ENCODE measurements at places on chromosomes 1 and 21.

DNA sequence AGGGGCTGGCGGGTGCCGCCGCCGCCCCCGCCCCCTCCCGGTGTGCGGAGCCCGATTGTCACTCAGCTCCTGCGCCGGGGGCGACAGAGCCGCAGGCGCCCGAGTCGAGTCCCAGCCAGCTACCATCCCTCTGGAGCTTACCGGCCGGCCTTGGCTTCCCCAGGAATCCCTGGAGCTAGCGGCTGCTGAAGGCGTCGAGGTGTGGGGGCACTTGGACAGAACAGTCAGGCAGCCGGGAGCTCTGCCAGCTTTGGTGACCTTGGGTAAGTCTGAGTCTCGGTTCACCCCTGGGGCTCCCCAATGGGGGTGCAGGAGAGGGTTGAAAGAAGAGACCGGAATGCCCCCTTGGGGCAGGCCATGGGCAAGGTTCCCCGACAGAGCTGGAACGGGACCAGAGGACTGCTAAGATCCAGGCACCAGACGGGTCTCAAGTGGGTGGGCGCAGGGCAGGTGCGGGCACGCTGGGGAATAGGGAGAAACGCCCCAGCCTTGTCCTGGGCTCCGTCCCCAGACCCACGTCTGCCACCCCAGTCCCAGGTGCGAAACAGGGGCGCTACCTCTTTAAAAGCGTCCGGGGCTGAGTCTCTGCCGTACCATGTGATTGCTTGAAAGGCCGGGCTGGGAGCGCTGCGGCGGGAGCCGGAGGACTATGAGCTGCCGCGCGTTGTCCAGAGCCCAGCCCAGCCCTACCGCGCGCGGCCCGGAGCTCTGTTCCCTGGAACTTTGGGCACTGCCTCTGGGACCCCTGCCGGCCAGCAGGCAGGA lies at the start of gene ADORA1:
Gene ADORA1 (plus strand): TSS at position 61 of the 765 bp plus-strand sequence. CDS start 1,116 bp downstream, outside the sequence.
- no peak for DNase-seq

DNA sequence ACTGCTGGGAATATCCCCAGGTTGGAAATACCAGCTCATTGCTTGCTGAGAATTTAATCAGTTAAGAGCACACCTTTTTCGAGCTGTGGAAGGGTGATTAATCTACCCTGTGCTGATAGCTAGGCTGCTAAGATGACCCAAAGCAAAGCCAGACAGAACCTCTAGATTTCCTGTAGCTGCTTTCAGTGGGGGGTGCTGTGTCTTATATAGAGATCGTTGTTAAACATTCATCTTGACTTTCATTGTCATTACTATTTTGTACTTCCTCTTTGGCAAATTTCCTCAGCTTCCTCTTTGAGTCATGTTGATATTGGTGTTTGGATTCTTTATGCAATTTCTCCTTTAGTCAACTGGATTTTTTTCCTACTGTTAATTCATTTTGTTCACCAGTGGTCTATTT lies 155.3 kb downstream of the DISC1 start:
- DNase-seq: no peak

GRCh38 chr1:59755069-59755685 lies 59.6 kb upstream of the HOOK1 start:
- no peak for DNase-seq

DNA sequence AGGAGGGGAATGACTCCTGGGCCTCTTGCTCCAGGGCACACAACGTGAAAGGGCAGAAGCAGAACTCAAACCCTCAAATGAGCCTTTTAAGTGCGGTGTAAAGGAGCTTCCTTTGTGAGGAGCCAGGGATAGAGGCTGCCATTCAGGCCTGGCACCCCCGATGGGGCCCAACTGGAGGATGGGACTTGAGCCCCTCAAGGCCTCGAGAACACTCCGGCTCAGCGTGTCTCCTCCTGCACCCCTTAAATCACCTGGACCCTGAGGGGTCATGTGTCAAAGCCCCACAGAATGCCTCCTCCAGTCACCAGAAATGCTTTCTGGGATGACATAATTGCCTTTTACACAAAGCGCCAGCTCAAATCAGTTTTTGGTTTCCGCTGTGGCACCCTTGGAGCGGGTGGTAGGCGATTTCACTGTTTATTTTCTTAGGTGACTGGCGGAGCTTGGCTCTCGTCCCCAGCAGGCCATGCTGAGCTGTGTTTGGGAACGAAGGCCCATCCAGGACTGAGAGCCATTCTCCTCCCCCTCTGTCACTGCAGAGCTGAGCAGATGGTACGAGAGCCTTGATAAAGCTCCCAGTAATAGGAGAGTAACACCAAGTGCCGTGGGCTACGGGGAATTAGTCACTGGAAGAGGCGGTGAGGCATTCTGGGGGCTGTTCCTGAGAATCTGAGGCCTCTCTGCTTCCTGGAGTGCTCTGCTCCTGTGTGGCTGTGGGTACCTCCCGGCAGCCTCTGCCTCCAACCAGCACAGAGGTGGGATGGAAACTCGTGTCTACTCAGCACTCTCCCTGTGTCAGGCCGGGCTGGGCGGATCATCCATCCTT lies 163.0 kb downstream of the GRIK3 start:
- DNase-seq: no peak

- DNase-seq: no peak
Measured at GRCh38 chr1:25912076-25912831, 6.0 kb upstream of the STMN1 start.

DNA sequence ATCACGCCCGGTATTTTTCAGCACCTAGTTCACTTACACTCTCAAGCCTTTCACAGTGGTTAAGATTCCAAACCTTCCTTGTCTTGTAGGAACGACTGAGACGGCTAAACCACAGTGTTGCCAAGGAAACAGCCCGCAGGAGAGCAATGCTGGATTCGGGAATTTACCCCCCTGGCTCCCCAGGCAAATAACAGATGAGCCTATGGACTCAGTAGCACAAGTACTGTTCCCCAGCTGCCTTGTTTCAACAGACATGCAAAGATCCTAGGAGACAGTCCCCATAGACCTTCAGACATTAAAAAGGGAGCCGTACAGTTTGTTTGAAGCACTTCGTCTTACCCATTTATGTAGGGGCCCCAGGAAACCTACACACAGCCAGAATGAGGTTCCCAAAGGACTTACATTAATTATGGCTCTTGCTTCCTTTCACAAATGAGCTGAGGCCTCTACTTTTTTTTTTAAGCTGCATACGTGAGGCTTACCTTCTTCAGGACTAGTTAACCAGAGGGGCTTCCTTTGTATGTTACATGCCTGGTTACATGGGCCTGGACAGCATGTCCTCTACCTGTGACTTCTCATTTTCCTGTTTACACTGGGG lies 2.7 kb downstream of the SNAPIN start:
- no peak for DNase-seq

GRCh38 chr1:81170721-81171120 lies 630.0 kb upstream of the ADGRL2 start:
- no peak for DNase-seq

- DNase-seq: no peak
Measured at GRCh38 chr1:114549137-114549536, 32.3 kb downstream of the BCAS2 start.

DNA sequence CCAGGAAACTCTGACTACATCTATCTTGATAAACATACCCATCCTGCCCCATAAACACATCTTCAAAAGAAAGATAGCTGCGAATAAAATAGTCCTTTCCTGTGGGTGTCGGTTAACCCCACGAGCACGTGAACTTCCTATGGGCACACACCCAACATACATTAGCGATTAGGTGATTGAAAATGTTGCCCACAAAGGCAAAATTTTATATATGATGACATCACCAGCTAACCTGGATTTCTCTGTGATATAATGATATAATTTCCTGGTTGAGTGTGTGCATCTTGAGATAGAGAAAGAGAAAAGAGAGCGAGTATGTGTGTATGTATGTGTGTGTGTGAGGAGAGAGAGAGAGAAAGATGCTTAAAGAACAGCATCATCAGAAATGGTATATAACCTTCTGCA lies 296.1 kb downstream of the PTPRC start:
- DNase-seq: no peak

DNA sequence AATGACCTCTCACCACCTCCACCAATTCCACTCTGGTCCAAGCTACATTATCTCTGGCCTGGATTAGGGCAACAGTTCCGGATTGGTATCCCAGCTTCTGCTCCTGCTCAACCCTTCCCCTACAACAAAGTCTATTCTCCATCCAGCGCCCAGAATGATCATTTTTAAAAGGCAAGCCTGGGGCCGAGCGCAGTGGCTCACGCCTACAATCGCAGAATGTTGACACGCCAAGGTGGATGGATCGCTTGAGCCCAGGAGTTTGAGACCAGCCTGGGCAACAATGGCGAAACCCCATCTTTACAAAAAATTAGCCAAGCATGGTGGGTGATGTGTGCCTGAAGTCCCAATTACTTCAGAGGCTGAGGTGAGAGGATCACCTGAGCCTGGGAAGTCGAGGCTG lies 2.2 kb downstream of the LYST start:
- no peak for DNase-seq

- DNase-seq: no peak
Measured at GRCh38 chr1:219659005-219659600, 46.2 kb upstream of the ZC3H11B start.

DNA sequence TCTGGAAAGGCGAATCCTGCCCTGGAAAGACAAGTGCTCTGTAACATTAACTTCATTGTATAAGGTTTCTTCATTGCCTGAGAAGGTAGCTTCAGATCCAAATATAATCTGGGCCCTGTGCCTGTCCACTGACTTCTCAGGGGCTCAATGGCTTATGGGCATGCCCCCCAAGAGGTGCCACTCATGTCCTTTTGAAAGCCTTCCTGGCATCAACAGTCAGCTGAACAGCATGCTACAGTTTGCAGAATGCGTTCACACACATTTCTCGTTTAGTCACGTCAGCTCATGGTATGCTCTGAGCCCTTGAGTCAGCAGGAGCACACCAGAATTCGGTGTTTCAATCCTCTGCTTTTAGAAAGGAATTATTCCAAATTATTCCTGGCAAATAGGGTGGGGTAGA lies 23.8 kb downstream of the TMCC2 start:
- no peak for DNase-seq

DNA sequence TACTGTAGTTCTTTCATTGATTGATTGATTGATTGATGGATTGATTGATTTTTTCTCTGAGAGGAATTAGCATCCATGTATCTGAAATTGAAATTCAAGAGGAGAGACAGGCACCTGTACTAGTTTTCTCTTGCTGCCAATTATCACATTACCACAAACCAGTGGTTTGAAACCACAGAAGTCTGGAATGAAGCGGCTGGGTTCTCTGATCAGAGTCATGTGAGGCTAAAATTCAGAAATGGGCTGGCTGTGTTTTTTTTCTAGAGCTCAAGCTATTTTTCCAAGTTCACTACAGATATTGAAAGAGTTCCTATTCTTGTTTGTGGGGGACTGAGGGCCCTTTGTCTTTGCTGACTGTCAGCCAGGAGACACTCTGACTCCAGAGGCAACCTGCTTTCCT lies 10.0 kb downstream of the NBPF3 start:
- no peak for DNase-seq

- no peak for DNase-seq
Measured at GRCh38 chr1:211932231-211932932, 101.8 kb upstream of the LPGAT1 start.

DNA sequence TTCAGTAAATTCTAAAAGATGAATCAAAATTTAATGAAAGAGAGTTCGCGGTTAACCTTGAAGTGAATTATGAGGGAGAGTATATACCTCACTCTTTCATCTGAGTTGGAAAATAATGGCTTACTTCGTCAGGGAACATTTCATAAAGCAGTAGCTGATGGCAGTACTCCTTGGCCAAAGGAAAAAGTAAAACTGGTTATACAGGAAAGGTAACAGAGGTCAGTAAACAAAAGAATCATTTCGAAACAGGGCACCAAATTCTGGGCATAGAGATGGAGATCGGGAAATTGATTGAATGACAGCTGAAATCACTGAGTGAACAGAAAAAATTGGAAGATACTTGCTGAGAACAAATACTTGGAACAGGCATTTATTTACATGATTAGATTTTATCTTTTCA lies 199.0 kb downstream of the OLFM3 start:
- no peak for DNase-seq

DNA sequence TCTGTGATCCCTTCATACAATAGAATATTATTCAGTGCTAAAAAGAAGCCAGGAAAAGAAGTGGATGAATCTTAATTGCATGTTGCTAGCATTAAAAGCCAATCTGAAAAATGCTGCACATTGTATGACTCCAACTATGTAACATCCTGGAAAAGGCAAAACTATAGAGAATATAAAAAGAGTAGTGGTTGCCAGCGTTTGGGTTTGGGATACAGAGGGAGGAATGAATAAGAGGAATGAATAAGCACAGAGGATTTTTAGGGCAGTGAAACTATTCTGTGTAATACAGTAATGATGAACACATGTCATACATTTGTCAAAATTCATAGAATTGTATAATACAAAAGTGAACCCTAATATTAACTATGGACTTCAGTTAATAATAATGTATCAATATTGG lies 42.5 kb downstream of the GPR88 start:
- no peak for DNase-seq

- no peak for DNase-seq
Measured at GRCh38 chr1:19852036-19852435, 30.2 kb upstream of the OTUD3 start.

- DNase-seq: no peak
Measured at GRCh38 chr1:74964508-74965102, 169.6 kb upstream of the LHX8 start.

GRCh38 chr1:48026275-48026674 lies 29.1 kb upstream of the TRABD2B start:
- no peak for DNase-seq

- no peak for DNase-seq
Measured at GRCh38 chr1:79681382-79681781, 674.9 kb upstream of the ADGRL4 start.

GRCh38 chr1:22880174-22880601 lies 92.5 kb downstream of the LACTBL1 start:
- no peak for DNase-seq

- no peak for DNase-seq
Measured at GRCh38 chr1:36879613-36880012, 154.7 kb downstream of the GRIK3 start.

DNA sequence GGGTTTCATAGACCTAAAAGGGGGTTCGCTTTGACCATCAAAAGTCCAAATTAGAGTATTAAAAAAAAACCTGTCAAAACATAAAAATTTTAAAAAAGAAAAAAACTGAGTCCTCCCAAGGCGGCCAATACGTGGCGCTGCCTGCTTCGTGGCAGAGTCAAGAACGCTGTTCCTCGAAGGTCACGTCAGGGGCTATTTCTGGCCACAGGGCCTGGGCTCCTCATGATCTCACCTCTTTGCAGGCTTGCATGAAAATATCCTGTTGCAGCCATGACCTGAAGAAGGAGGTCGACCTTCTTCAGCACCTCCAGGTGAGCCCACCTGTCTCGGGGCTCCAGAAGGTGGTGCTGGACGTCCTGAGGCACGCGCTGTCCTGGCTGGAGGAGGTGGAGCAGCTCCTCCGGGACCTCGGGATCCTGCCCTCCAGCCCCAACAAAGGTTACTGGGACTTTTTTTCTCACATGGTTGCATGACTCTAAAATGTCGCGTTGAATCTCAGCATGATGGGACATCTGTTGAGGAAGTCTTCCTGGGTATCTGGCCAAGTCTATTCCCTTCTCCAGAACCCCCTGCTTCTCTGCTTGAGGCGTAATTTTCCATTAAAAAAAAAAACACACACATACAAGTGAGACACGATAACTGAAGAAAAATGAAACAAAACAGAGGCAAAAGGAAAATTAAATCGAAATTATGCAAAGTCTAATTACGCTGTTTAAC lies 80.4 kb upstream of the EFHD2 start:
- DNase-seq: no peak

Measured in stimulated activated CD4-positive, alpha-beta T cell treated with anti-CD3 and anti-CD28 coated beads, Interleukin-1b, Interleukin-23, amount 100 ng/mL, for 1 hour (primary cell).